ENCODE measurements at places on chromosomes 3 and 15. TPM values are rescaled to one million over a fixed set of nuclear protein-coding genes. Genes with fewer than 3 reads are reported as not detected.

The CLDN18 gene
- not detected for total RNA-seq

DNA sequence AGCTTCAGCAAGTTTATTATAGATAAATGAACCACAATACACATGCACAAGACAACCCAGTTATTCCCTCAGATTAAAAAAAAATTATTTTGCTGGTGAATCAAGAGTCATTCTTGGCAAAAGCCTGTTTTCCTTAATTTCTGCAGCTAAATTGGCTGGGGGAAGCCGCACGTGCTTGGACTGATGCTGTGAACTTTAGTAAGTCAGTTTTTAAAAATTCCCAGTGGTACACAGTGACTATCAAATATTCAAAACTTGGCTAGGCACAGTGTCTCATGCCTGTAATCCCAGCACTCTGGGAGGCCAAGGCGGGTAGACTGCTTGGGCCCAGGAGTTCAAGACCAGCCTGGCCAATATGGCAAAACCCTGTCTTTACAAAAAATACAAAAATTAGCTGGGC, 23.9 kb downstream of the EHD4 start:
- DNase-seq: no peak

The TYRO3 gene
- 3.3 TPM for total RNA-seq

The DLL4 gene
- total RNA-seq: 11.1 TPM

GRCh38 chr3:45787551-45787950, 8.8 kb downstream of the SLC6A20 start:
- DNase-seq: no peak

- DNase-seq: no peak
Observed at GRCh38 chr3:143436231-143436930, 316.8 kb downstream of the CHST2 start.

GRCh38 chr3:106071306-106071705, 202.5 kb upstream of the CBLB start:
- no peak for DNase-seq

- no peak for DNase-seq
Observed at GRCh38 chr3:35649405-35649804, 10.1 kb downstream of the ARPP21 start.

DNA sequence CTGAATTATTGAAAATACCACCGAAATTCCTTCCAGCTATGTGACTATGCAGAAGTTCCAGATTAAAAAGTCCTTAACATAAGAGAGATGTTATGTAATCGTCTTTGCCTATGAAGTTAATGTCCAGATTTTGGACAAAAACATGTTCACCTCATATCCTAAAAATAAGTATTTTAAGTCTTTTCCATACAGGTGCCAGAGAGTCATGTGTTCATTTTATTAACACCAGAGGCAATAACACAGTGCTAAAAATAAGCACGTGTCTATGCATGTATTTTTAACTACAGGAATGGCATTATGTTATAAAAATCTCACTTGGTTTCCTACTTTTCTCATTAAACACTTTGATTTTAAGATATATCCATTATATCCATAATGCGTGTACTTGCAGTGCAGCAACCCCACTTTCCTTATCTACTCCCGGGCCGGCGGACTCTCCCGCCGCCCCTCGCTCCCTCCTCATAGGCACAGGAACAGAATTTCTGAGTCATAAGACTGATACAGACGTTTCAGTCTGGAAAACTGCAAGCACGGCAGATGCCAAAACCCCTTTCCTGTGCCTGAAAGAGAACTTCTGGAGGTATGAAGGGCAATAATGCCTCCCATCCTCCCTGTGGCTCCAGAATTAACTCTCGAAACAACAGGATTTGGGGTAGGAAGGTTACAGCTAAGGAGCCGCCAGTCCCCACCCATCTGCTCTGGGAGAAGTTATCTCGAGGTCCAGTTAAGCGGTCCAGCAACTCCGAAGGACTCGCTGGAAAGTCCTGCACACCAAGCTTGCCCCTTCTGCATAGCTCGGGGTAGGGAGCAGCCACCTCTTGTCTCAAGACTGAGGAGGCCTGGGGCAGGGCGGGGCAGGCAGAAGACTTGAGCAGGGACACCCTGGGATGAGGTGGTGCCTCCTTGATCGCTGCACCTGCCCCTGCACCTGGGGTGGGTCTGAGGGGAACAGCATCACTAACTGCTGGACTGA, 22.3 kb upstream of the PSTPIP1 start:
- no peak for DNase-seq

The VPS39 gene
- 49.2 TPM for total RNA-seq

- peak; percentile 41 for DNase-seq
Observed at GRCh38 chr3:99925584-99926230, 108.0 kb downstream of the CMSS1 start.

DNA sequence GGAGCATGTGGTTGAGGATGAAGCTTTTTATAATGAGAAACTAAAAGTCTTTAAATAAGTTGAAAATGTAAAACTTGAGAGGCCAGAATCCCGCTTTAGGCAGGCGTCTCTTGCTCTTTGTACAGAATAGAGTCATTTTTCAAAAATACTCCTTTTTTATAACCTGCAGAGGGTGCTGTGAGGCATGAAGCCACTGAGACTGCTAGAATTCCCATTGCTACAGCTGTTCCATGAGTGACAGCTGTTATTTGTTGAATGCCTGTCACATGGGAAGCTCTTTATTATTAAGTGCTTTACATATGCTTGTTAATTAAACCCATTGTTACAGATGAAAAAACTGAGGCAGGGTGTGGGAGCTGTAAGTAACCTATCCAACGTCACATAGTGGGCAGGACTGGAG, 18.5 kb downstream of the MINAR1 start:
- DNase-seq: no peak
